Brain microvascular endothelial cell (primary cell): ENCODE measurements at places on chromosomes 1 and 21.

DNA sequence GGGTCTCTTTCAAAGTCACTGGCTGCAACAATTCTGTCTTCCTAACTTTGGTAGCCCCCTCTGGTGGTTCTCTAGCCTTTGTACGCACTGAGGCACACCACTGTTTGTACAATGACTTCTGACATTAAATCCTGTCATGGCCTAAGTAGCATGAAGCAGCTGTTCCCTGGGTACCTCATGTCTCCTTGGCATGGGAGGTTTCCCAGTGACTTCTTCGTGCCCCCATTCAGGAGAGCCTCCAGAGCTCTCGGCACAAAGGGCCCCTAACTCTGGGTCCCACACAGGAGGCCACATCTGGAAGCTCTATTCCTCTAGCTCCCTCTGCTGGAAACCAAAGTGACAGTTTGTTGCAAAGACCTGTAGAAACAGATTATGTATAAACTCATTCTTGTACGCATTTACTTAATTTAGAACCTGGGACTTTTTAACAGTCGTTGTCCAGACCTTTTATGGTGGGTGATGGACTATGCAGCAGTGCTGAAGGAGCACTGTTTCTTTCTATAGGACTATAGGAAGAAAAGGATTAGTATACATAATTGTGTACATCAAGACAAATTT, 13.4 kb downstream of the SWT1 start:
- peak; percentile 66 for DNase-seq

GRCh38 chr1:227190321-227190720, 128.0 kb downstream of the CDC42BPA start:
- no peak for DNase-seq

DNA sequence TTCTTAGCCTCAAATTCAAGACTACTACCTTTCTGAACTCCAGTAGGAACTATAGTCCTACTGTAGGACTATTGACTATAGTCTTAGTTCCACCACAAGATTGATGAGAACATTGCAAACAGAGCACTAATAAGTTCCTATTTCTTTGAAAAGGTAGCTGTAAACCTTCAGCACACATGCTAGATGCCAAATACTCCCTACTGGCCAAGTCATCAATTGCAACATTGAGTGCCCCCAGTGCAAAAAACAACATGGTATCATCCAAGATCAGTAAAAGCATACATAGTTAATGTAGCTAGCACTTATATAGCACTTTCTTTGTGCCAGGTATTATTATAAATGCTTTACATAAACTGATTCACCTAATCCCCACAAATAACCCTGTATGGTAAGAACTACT, 99.8 kb downstream of the MRPL39 start:
- no peak for DNase-seq

GRCh38 chr21:46604975-46605766, at the start of gene S100B:
Gene S100B, minus strand, starts transcription at chr21:46605082. Its CDS starts 2,667 bp downstream, at chr21:46602415.
- DNase-seq: no peak

DNA sequence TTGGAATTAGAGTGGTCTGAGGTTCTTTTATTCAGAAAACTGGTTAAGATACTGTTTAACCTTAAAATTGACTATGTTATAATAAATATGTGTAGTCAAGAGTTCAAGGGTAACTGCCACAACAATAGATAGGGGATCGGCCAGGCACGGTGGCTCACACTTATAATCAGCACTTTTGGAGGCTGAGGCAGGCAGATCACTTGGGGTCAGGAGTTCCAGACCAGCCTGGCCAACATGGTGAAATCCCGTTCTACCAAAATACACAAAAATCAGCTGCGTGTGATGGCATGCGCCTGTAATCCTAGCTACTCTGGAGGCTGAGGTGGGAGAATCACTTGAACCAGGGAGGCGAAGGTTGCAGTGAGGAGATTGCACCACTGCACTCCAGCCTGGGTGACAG, 39.5 kb downstream of the PDC start:
- DNase-seq: no peak

DNA sequence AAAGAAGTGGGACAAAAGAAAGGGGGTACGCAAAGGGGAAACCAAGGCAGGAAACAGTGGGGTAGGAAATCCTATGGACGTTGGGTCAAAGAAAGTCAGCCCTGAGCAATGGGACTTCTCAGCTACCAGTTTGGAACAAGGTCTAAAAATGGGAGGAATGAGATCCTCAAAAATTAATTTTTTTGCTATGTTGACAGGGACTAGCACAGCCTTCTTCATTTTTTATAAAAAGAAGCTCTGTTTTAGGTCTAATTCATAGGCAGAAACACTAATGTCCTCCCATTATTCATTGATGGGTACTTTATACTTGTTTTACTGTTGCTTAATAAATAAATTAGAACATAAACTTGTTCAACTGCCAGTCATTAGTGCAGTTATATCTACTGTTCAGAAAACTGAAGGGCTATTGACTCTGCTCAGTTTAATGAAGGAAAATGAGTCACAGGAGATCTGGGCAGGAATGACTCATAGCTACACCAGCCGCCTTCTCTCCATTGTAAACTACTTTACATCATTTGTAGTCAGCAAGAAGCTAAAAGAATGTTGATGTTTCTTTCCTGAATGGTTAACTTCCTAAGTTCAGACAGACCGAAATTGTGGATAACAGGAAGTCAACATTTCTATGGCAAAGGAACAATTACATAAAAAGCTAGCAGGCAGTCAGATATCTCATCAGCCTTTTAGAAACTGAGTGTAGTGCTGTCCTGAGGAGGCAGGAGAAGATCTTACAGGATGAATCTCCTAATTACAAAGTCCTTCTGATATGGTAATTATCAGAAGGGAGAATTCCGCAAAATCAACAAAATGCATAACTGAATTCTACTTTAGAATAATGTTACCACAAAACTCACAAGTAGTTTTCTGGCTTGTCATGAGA, 356.4 kb upstream of the PKN2 start:
- DNase-seq: peak; percentile 57

GRCh38 chr1:18041685-18042355, 65.8 kb upstream of the IGSF21 start:
- DNase-seq: no peak

- no peak for DNase-seq
Observed at GRCh38 chr1:108130794-108131193, 69.3 kb downstream of the SLC25A24 start.

GRCh38 chr21:44630440-44630839, 3.5 kb downstream of the KRTAP10-9 start:
- DNase-seq: no peak

GRCh38 chr1:59384443-59384842, 87.5 kb downstream of the FGGY start:
- no peak for DNase-seq

DNA sequence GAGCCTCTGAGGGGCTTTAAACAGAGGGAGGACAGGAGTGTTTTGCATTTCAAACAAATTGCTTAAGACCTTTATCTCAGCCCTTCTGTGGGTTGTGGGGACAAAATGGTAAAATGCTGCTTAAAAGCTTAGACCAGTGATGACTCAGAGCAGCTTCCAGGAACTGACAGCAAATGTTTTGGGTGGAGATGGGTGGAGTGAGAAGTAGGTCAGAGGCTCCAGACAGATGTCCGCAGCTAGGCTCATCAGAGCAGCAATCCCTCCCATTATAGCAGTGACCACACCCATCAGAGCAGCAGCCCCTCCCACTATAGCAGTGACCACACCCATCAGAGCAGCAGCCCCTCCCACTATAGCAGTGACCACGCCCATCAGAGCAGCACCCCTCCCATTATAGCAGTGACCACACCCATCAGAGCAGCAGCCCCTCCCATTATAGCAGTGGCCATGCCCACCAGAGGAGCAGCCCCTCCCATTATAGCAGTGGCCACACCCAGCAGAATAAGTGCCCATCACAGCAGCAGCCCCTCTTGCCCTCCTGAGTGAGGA, 532.2 kb downstream of the MATN1 start:
- DNase-seq: no peak

DNA sequence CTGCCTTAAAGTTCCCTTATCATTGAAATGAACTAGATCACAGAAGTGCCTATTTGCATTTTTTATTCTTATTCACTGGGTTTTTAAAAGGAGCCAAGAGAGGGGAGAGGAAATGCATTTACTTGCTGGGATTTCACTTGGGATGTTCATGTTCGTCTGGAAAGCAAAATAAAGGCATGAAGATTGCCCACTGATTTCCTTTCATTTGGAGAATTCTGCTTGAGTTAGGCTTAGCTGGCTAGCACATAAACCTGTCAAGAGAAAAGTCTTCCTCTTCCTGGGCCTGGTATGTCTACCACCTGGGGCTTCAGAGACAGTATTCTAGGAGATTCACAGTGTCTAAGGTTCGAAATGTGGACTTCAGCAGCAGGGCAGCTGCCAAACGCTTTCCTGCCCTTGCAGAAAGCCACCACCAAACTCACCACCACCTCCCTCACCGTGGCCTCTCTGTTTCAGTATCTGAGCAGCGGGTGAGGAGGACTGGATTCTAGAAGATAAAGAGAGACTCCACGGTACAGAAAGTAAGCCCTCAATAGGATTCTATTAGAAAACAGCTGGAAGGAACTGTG, 44.5 kb downstream of the HIVEP3 start:
- DNase-seq: no peak

DNA sequence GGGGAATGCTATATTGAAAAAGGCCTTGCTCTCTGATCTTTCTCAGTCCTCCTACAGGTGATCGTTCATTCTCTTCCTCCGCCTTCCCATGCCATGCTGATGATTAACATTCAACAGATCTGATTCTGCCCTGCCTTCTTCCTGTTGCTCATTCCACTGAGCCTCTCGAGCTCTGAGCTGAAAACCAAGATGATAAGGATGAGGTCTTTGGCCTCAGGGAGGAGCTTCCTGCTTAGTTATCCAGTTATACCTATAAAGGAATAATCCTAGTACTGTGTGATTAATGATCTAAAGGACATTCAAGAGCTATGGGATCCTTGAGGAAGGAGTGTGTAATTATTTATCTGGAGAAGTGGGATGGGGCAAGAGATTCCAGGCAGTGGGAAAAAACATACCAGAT, 25.2 kb upstream of the MAP3K7CL start:
- DNase-seq: peak; percentile 64

- DNase-seq: no peak
Observed at GRCh38 chr1:27563341-27563590, 40.7 kb downstream of the AHDC1 start.

DNA sequence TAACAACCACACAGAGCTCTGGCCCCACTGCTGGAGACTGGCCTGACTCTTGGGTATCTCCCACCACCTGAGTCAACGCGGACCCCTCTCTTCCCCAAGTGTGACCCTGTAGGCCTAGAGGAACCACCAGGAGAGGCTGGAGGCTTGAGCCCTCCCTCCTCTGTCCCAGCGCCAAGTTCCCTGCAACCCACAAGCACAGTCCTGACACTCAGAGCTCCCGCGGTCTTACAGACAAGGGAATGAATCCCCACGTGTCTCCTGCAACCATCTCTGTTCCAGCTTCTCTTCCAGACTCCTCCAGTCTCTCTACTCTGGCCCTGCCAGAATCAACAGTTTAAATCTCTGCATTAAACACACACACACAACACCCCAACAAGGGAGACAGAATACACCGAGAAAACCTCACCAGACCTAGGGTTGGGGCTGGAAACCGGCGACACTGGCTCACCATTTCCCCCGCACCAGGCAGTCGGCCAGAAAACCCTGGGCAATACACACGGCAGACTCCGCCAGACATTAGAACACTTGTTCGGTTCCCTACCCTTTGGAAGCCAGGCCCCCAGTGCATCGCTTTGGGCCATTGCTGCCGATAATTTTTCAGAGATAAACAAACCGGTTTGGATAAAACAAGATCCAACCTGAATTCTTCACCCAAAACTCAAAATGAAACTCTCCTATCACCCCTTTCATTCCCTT, 21.7 kb downstream of the CASZ1 start:
- DNase-seq: no peak

DNA sequence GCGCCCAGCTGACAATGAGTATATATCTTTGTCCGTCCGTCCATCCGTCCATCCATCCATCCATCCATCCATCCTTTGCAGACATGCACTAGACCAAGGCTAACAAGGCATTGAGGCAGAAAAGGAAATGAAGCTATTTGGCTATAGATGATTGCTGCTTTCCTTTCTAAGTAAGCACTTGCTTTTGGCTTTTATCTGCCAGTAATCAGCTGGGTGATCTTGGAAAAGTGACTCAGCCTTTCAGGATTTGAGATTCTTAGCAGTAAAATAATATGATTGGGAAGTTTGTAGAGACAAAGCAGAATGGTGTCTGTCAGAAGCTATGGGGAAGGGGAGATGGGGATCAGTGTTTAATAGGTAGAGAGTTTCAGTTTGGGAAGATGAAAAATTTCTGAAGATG, 22.7 kb downstream of the ZFYVE9 start:
- DNase-seq: peak; percentile 31

DNA sequence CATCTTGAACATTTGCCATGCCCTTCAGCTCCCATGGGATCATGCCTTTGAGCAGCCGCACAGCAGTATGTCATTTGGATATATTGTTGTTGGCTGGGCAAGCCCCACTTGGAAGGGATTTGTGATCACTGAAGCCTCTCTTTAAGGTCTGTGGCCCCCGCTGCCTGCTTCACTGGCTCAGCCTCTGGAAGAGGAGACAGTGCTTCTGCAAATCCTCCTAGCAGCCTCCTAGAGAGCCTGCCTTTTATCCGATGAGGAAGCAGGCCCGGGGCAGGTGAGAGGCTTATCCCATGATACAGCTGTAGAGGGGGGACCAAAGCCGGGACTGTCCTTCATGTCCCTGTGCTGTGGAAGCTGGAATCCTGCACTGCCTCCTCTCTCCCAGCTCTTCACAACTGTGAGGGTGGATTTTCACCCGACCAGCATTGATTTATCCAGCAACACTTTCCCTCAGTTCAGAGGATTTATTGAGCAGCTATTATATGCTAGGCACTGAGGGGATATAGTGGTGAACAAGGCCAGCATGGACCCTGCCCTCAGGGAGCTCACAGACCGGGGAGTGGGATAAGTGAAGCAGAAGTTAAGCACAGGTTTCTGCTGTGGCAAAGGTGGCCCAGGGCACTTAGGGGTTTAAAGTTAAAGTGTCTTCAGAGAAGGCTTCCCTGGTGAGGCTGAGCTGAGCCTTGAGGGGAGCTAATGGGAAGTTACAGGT, 3.9 kb downstream of the TMEM61 start:
- no peak for DNase-seq

- no peak for DNase-seq
Observed at GRCh38 chr1:96049759-96050409, 671.7 kb upstream of the PTBP2 start.

- DNase-seq: no peak
Observed at GRCh38 chr1:53949023-53949990, 3.2 kb downstream of the LRRC42 start.

DNA sequence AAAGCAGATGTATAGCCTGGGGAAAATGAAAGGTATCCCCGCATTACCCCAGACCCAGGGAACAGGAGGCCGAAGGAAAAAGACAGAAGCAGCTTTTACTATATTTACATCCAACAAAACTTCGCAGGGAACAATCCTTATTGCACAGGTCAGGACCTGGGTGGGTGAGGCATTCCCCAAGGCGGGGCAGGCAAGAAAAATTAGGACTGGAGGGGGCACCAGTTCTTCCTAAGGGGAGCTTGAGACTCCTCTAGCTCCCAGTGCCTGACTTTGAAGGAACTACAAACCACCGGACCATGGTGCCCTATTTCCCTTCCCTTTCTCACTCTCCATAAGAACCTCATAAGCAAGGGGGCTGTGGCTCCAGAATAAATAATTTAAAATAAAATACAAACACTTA, 6.7 kb upstream of the GATAD2B start:
- DNase-seq: no peak
